ENCODE measurements at places on chromosomes 11 and 22.

DNA sequence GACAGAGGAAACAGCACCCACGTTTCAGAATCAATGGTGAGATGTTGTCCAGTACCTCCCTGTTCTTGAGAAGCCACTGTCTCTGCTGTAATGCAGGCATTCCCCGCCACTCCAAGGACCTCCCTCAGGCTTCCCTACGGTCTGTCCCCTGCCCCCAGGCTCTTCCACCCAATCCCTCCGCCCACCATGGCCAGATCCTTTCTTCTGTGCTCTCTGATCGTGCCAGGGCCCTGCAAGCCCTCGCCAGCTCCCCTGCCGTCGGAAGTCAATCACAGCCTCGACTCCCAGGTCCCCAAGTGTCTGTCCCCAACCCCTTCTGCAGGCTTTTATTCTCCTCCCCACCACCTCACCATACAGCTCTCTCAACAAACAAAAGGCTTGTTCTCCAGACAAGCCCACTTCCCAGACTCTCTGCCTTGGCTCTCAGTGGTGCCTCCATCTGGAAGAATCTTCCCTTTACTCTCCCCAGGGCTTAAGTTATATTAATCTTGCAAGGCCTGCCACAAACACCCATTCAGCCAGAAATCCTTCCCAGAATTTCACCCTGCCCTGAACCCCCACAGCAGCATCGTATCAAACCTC is 13.7 kb downstream of the SCN4B start:
- DNase-seq = no peak

DNA sequence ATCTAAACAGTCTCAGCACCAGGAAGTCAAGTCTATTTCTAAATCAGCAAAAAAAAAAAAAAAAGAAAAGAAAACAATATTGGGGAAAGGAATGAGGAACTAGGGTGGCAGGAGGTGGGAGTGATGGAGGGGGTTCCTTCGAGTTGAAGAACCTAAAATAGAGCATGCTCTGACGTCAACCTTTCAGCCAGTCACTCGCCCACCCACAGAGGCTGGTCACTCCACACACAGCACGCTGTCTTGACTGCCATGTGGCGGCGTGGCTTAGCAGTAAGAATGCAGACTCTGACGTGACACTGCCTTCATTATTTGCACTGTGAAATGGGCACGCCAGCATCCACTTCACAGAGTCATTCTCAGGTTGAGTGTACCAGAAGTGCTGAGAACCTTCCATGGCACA is 48.3 kb downstream of the LARGE1 start:
- DNase-seq = no peak

DNA sequence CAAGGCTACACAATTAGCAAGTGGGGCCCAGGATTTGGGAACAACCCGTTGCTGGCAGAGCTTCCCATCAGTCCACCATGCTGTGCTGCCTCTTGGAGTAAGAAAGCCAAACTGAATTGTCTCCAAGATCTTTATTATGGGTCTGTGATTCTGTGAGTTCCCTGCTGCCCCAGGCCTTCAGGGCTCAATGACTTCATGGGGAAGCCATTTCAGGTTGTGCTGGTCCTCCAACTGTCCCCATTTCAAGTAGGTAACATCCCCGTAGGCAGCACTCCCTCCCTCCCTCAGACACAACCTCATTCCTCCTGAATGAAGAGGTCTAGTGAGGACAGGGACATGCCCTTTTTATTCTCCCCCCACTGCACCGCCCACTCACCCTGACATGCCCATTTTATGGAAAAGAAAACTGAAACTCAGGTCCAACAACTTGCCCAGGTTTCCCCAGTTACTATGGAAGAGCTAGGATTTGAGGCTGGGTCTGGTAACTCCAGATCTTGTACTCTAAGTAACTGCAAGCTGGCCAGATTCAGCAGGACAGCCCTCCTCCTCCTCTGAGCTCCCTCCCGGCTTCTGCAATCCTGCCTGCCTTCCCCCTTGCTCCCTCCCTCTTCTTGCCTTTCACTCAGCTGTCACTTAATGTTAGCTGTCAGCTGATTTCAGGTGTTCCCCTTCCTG is 8.2 kb upstream of the YWHAH start:
- DNase-seq = no peak

GRCh38 chr11:62489204-62489603 is 57.4 kb downstream of the AHNAK start:
- no peak for DNase-seq

- DNase-seq = no peak
Measured at GRCh38 chr22:30941363-30941740, 27.2 kb downstream of the MORC2 start.

GRCh38 chr11:14267861-14268635 is 90.9 kb downstream of the RRAS2 start:
- DNase-seq = no peak

DNA sequence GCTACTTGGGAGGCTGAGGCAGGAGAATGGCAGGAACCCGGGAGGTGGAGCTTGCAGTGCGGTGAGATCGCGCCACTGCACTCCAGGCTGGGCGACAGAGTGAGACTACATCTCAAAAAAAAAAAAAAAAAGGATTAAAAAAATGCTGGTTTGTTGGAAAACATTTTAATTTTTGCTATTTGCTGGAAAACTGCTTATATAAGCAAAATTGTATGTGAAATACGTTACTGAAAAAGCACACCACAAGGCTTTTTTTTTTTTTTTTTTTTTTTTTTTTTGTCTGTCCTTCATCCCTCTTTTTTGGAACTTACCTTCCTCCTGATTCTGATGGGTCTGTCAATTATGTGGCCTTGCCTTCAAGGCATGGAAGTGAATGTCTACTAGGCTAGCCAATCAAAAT is 40.8 kb downstream of the DCDC1 start:
- DNase-seq = no peak

- no peak for DNase-seq
Measured at GRCh38 chr22:38602166-38602565, 32.2 kb upstream of the DMC1 start.

DNA sequence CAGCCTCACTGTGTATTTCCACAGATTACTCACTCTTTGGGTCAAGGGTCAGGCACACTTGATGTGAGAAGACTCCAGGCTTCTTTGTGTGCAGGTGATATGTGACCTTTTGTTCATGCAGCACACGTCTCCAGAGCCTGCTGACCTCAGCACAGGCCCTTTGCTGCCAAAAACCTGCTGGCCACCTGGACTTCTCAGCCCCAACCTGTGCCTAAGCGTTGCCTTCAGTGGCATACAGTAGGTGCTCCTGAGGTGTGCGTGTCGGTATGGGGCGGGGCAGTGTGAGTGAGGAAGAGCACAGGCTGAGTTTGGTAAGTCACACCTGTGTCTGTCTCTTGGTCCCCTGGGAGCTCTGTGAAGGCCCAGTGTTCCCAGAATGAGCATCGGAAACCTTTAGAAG is 58.1 kb downstream of the WNT11 start:
- DNase-seq = no peak

- no peak for DNase-seq
Measured at GRCh38 chr22:32926600-32926999, 125.1 kb downstream of the TIMP3 start.

GRCh38 chr22:17348464-17349103 is 20.7 kb upstream of the CECR2 start:
- DNase-seq = no peak

DNA sequence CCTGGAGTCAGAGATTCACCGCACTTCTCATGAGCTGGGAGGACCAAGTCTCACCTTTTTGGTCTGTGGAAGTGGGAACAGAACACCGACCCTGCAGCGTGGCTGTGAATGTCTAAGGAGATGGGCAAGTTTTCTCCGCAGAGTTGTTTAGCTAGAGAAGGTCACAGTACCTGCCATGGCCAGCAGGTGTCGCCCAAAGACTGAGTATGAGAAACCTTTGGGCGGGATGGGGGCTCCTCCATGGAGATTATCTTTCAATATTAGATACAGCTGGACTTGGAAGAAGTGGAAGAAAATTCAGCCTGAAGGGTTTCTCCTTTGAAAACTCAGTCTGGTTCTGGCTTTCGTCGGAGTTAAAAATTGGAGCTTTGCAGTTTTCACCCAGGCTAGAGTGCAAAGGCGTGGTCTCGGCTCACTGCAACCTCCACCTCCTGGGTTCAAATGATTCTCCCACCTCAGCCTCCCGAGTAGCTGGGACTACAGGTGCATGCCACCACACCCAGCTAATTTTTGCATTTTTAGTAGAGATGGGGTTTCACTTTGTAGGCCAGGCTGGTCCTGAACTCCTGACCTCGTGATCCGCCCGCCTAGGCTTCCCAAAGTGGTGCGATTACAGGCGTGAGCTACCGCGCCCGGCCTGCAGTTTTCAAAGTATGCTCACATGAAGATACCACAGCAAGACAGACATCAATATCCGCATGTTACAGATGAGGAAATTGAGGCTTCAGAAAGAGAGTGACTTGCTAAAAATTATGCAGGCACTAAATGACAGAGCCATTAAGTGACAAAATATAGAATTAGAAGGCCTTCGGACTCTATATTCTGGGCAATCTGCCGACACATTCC is 10.7 kb upstream of the DSCAML1 start:
- no peak for DNase-seq

DNA sequence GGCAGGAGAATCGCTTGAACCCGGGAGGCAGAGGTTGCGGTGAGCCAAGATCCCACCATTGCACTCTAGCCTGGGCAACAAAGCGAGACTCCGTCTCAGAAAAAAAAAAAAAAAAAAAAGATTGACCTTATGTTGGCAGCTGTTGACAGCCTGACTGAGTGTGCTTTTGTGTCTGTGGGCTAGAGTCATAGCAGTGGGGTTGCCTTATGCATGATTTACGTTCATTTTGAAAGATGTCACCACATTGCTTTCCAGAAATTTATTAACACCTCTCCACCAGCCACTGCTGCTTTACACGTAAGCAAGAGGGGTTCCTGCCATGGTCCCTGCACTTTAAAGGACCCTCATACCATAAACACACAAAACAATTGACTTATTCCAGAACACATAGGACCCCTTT is 21.0 kb downstream of the ASRGL1 start:
- DNase-seq = no peak

DNA sequence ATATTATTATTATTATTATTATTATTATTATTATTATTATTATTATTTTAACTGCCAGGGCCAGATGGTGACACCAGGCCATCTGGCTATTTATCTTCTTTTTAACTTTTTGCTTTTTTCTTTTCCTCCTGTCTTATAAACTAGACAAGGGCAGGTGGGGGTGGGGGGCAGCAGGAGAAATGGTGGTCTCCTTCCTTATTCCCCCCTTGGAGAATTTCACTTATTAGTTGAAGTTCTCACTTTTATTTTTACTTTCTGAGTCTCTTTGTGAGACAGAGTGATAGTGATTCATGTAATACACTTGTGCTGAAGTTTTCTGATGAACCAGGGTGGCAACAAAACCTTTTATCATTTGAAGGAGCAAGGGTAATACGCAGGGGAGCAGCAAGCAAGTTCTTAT is 96.3 kb upstream of the ALKBH3 start:
- no peak for DNase-seq

- no peak for DNase-seq
Measured at GRCh38 chr11:103928040-103928801, 108.2 kb upstream of the DDI1 start.

DNA sequence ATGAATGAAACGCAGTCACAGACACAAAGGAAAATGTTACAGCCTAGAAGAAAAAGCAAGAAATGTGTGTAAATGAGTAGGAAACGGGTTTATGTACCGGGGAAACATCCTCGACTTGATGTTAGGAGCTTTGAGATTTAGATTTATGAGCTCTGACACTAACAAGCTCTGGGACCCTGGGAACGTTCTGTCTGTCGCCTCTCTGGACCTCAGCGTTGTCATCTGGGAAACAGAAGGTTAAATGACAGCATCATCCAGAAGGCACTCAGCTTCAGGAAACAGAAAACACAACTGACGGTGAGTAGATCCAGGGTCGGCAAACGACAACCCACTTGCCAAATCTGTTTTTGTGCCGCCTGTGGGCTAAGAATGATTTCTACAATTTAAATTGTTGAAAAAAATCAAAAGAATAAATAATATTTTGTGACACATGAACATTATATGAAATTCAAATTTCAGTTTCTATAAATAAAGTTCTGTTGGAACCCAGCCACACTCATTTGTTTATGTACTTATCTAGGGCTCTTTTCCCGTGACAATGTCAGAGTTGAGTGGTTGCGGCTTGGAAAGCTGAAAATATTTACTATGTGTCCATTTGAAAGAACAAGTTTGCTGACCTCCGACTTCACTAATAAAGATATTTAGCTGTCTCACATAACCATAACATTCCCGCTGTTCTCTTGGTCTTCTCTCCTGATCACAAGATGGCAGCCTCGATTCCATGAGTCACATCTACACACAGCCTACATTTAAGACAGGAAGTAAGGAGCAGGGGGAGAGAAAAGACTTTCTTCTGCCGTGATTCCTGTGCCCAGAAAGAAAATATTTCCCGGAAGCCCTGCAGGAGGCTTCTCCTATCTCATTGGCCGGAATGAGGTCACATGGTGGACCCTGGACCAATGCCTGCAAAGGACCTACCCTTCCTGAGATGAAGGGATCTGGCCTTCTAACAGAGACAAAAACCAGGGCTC is 47.1 kb upstream of the SYT13 start:
- no peak for DNase-seq

DNA sequence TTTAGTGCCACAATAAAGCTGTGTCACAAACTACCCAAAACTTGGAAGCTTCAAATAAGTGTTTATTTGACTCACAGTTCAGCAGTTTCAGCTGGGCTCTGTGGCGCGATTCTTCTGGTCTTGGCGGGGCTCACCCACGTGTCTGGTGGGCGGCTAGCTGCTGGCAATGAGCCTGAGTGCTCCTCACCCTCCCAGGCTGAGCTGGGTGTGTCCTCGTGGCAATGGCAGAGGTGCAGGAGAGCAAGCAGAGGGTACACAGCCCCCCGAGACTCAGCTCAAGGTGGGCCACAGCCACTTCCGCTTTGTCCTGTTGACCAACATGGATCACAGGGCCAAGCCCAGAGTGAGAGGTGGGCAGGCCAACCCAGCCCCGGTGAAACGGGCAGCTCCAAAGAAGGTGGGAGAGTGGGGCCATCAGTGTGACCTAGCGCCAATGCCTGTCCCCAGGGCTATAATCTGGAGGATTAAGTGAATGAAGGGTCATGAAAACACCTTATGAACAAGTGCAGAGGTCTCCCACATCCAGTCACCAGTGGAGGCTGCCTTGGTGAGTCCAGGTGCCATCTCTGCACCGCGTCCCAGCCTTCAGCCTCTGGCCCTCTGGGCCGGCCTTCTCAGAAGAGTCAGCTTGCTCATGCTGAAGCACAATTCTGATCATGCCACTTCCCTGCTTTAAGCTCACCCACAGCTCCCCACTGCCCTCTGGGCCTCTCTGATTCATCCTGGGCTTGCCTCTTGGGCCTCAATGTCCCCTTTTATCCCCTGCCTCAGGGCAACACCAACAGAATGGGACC is 74.6 kb upstream of the RTL6 start:
- DNase-seq = no peak

GRCh38 chr22:45462034-45462655 is 40.5 kb upstream of the FBLN1 start:
- no peak for DNase-seq

- DNase-seq = no peak
Measured at GRCh38 chr11:17976651-17977050, 36.2 kb downstream of the SERGEF start.

- no peak for DNase-seq
Measured at GRCh38 chr22:37634417-37634924, 5.0 kb upstream of the SH3BP1 start.
